ENCODE measurements at places on chromosomes 2 and 18. TPM values are rescaled to one million over a fixed set of nuclear protein-coding genes. Genes with fewer than 3 reads are reported as not detected.

Gene PCARE
- total RNA-seq: 0.06 TPM

Gene MAP3K19
- total RNA-seq: not detected

Gene ACMSD
- not detected for total RNA-seq

Gene CIDEA
- 138 TPM for total RNA-seq

Gene PAX8
- total RNA-seq: 5.3 TPM

Gene CSRNP3
- total RNA-seq: 0.51 TPM

Gene YIPF4
- 43.1 TPM for total RNA-seq

Gene IL1R1
- 407 TPM for total RNA-seq

Gene LPIN1
- total RNA-seq: 198 TPM

Gene ERMN
- 0.32 TPM for total RNA-seq

Gene SERPINB11
- total RNA-seq: not detected

Gene GALR1
- total RNA-seq: 0.03 TPM

Gene TSPYL6
- not detected for total RNA-seq

Gene TMEM178A
- total RNA-seq: 1.5 TPM

Gene METTL8
- 27.1 TPM for total RNA-seq

Gene FHL2
- total RNA-seq: 36.3 TPM

Measured in mesenteric fat pad (tissue), 1 donor.